ENCODE measurements at places on chromosomes 12 and 14.

GRCh38 chr12:82968631-82969367 lies 282.1 kb downstream of the TMTC2 start:
- no peak overlapping the region for H3K27ac ChIP-seq
- H3K4me1 ChIP-seq: no peaks in the 10 kb centered on the region
- DNase-seq: no peak

- peak overlapping the region; percentile 79 for H3K4me3 ChIP-seq
- H3K27me3 ChIP-seq: no peaks in the 10 kb centered on the region
- no peak for DNase-seq
- peaks cover 23% of the 10 kb centered on the region for H3K36me3 ChIP-seq
- H3K27ac ChIP-seq: peak overlapping the region; percentile 93
These were observed 510 bp downstream of the ARID2 start for GRCh38 chr12:45730084-45730347.

GRCh38 chr12:2110849-2111566 lies 58.2 kb downstream of the CACNA1C start:
- no peak overlapping the region for H3K4me3 ChIP-seq
- no peaks in the 10 kb centered on the region for H3K36me3 ChIP-seq
- no peak overlapping the region for H3K27ac ChIP-seq
- H3K4me1 ChIP-seq: no peaks in the 10 kb centered on the region

GRCh38 chr12:63889721-63890509 lies 45.4 kb downstream of the SRGAP1 start:
- no peaks in the 10 kb centered on the region for H3K36me3 ChIP-seq
- no peak overlapping the region for H3K4me3 ChIP-seq
- peaks cover 35% of the 10 kb centered on the region for H3K4me1 ChIP-seq
- no peaks in the 10 kb centered on the region for H3K27me3 ChIP-seq
- DNase-seq: no peak

- H3K4me3 ChIP-seq: no peak overlapping the region
- H3K36me3 ChIP-seq: no peaks in the 10 kb centered on the region
- no peaks in the 10 kb centered on the region for H3K4me1 ChIP-seq
- H3K27ac ChIP-seq: no peak overlapping the region
- H3K27me3 ChIP-seq: no peaks in the 10 kb centered on the region
These were observed 201.1 kb upstream of the TMEM260 start for GRCh38 chr14:56378475-56378877.

DNA sequence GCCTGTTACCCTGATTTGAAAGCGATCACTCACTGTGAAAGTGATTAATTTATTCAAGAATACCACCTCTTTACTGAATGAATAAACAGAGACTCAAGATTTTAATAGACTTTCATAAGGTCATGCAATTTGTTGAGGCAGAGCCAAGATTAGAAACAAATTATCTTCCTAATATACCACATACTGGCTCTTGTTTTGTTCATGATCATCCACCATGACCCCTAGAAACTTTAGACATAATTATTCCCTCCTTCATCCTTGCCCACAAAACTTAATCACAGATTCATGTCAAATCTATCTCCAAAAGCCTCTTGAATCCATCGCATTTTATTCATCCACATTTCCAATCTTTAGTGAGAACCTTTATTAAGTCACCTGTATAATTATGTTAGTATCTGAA lies 152.3 kb downstream of the ATXN7L3B start:
- no peaks in the 10 kb centered on the region for H3K4me1 ChIP-seq
- no peaks in the 10 kb centered on the region for H3K36me3 ChIP-seq
- H3K27me3 ChIP-seq: no peaks in the 10 kb centered on the region

- H3K36me3 ChIP-seq: no peaks in the 10 kb centered on the region
- H3K4me1 ChIP-seq: peaks cover 5% of the 10 kb centered on the region
- peaks cover 55% of the 10 kb centered on the region for H3K27me3 ChIP-seq
- H3K27ac ChIP-seq: no peak overlapping the region
- no peak overlapping the region for H3K4me3 ChIP-seq
- no peak for DNase-seq
These were observed 383.6 kb downstream of the BCAT1 start for GRCh38 chr12:24565300-24565699.

- H3K4me1 ChIP-seq: no peaks in the 10 kb centered on the region
- peaks cover 11% of the 10 kb centered on the region for H3K36me3 ChIP-seq
- H3K27me3 ChIP-seq: no peaks in the 10 kb centered on the region
- H3K4me3 ChIP-seq: no peak overlapping the region
These were observed 18.6 kb downstream of the GNS start for GRCh38 chr12:64740646-64741045.

DNA sequence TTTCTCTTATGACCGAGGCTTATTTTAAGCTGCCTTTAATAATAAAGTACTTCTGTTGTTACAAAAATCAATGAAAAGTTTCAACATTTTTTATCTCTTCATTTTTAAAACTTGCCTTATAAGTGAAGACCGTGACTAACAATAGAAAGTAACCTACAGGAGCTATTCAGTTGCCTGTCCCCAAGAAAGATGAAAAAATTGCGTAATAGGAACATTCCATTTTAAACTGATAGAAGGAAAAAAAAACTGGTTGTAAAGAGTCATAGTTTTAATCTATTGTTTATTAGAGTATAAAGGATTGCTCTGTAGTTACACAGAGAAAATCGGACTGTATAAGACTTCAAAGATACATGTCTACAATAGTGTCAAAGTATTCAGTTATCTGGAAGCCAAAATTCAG lies 83.3 kb downstream of the DAAM1 start:
- peaks cover 4% of the 10 kb centered on the region for H3K4me1 ChIP-seq
- no peak for DNase-seq
- H3K27ac ChIP-seq: no peak overlapping the region
- H3K36me3 ChIP-seq: no peaks in the 10 kb centered on the region
- H3K27me3 ChIP-seq: no peaks in the 10 kb centered on the region

GRCh38 chr12:109278912-109279311 lies 30.2 kb downstream of the FOXN4 start:
- H3K4me1 ChIP-seq: no peaks in the 10 kb centered on the region
- H3K36me3 ChIP-seq: no peaks in the 10 kb centered on the region
- DNase-seq: no peak
- H3K27ac ChIP-seq: no peak overlapping the region
- H3K4me3 ChIP-seq: no peak overlapping the region
- no peaks in the 10 kb centered on the region for H3K27me3 ChIP-seq

DNA sequence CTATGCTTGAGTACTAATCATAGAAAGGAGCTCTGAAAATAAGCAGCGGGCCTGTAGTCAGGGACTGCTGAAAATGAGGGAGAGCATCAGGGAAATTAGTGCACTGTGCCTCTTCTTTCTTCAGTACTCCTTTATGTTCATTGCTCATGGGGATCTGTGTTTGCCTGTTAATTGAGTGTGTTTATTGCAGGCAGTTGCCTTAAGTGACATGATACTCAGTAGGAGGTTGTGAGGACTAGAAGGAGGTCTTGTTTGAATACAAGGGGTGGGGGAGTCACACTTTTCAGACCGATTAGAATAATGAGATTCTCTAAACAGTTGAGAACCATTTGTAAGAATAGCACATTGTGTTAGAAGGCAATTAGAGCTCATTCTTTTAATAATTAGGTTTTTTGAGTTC lies 102.6 kb upstream of the SLCO1C1 start:
- DNase-seq: no peak
- no peaks in the 10 kb centered on the region for H3K27me3 ChIP-seq
- no peak overlapping the region for H3K4me3 ChIP-seq

GRCh38 chr12:14418451-14418890 lies 53.0 kb downstream of the ATF7IP start:
- no peak for DNase-seq
- H3K4me1 ChIP-seq: peaks cover 6% of the 10 kb centered on the region
- peak overlapping the region; percentile 48 for H3K27ac ChIP-seq
- no peak overlapping the region for H3K4me3 ChIP-seq

DNA sequence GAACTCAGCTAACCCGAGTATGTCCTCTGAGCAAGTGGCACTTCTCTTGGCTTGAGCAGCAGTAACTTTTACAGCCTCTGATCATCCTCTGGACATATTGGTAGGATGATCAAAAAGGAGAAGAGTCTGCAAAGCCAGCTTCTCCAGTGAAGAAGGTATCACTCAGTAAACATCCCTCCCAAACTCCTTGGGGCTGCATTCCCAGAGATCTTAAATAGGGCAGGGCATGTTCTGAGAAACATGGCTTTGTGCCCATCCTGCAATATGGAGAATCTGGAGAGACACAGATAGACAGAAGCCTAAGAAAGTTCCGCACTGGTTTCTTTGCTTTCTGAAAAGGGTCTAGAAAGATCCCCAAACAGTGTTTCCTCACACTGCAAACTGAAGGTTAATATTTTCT lies 65.4 kb downstream of the RBM19 start:
- no peak for DNase-seq
- H3K4me3 ChIP-seq: no peak overlapping the region
- H3K27me3 ChIP-seq: no peaks in the 10 kb centered on the region
- no peak overlapping the region for H3K27ac ChIP-seq

GRCh38 chr12:113875691-113876090 lies 90.4 kb downstream of the RBM19 start:
- DNase-seq: no peak
- H3K27me3 ChIP-seq: no peaks in the 10 kb centered on the region
- H3K27ac ChIP-seq: no peak overlapping the region
- no peak overlapping the region for H3K4me3 ChIP-seq

- H3K36me3 ChIP-seq: no peaks in the 10 kb centered on the region
- no peak overlapping the region for H3K4me3 ChIP-seq
- H3K27me3 ChIP-seq: no peaks in the 10 kb centered on the region
These were observed 146.1 kb downstream of the KITLG start for GRCh38 chr12:88433997-88434703.

GRCh38 chr12:74412606-74413230 lies 124.9 kb upstream of the ATXN7L3B start:
- H3K36me3 ChIP-seq: no peaks in the 10 kb centered on the region
- H3K27ac ChIP-seq: no peak overlapping the region
- no peaks in the 10 kb centered on the region for H3K27me3 ChIP-seq
- H3K4me1 ChIP-seq: no peaks in the 10 kb centered on the region

All from Panc1 (cell line).